ENCODE measurements at places on chromosomes 12 and 14.

- DNase-seq, result no peak
Observed at GRCh38 chr12:93358058-93358457, 19.7 kb upstream of the NUDT4 start.

DNA sequence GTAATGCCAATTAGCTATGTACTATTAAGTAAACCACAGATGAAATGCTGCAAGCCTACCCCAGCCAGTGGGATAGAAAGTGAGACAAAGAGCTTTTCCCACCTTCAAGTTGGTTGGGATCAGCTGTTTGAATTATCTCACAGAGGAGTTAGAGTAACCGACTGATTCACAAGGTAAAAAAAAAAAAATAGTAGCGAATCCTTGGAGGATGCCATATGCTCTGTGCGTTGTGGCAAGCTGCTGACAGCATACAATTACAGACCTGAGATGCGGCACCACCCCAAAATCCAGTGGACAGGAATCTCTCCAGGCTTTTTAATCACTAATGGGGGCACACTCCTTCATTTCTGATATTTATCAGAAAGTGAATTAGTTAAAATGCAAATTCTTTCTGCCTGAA is 157.0 kb upstream of the RMST start:
- no peak for DNase-seq

DNA sequence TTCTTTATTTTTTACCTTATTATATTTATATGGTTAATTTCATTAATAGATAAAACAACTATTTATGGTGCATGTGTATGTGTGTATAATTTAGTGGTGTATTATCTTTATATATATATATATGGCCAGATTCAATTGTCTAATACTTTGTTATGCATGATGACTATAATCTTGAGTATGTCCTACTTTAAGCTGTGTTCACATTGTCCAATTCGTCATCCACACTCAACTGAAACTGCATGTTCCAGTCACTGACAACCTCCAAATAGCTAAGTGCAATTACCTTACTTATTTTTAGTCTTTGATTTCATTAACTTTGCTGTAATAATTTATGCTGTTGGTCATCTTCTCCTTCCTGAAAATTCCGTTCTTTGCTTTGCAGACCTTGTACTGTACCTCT is 306.5 kb upstream of the TMTC1 start:
- no peak for DNase-seq

GRCh38 chr14:99643343-99643742 is 1.6 kb upstream of the HHIPL1 start:
- DNase-seq, result no peak

DNA sequence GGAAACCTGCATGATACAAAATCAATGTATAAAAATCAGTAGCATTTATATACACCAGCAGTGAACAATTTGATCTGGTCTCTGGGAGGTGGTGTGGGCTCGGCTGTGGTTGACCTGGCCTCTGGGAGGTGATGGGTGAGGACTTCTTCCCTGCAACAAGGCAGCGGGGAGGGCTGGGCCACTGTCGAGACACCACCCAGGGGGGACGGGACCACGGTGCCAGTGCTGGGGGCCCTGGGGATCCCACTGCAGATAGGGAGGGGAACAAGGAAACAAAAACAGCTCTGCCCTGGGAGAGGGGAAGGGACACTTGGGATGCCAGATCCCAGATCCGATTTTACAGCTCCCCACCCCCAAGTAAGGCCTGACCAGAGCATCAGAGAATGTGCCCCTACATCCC is 189.6 kb upstream of the SFSWAP start:
- DNase-seq, result no peak

GRCh38 chr12:46149079-46149464 is 119.8 kb downstream of the SLC38A1 start:
- DNase-seq, result no peak

DNA sequence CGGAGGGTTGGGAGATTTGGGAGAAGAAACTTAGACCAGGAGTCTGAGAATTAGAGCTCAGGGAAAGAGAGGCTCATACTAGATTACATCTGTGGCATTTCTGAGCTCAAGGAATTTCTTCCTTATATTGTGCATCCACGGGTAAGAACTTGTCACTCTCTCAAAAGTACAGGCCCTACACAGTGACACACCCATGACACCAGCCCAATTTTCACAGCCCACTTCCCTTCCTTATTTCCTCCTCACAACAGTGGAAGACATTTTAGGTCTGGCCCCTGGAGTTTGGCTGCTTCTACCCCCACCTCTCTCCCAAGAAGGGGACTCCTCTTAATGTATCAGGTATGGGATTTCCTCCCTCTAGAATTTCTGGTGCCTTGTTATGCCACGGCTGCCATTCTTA is 9.2 kb upstream of the ZNF385A start:
- DNase-seq, result no peak

GRCh38 chr12:92234533-92234932 is 88.9 kb upstream of the BTG1 start:
- DNase-seq, result no peak

- no peak for DNase-seq
Observed at GRCh38 chr12:128603573-128604115, 220.1 kb downstream of the SLC15A4 start.

DNA sequence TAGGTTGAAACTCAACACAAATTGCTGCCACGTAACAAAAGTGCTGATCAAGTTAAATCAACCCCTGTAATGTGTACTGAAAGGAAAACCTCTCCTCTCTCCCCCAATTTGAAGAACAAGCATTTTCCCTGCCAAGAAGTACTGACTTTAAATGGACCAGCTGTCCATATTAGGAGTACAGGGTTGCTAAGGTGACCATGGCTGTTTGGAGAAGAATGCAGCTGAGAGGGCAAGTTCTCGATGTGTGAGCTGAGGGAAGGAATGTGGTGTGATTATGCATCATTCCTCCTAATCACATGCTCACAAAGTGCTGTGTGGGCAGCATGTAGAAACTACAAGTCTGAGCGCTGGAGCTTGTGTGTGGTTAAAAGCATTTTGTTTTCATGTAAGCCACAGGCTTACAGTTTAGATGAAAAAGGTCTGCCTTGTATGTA is 50.9 kb upstream of the CCT2 start:
- DNase-seq, result no peak

DNA sequence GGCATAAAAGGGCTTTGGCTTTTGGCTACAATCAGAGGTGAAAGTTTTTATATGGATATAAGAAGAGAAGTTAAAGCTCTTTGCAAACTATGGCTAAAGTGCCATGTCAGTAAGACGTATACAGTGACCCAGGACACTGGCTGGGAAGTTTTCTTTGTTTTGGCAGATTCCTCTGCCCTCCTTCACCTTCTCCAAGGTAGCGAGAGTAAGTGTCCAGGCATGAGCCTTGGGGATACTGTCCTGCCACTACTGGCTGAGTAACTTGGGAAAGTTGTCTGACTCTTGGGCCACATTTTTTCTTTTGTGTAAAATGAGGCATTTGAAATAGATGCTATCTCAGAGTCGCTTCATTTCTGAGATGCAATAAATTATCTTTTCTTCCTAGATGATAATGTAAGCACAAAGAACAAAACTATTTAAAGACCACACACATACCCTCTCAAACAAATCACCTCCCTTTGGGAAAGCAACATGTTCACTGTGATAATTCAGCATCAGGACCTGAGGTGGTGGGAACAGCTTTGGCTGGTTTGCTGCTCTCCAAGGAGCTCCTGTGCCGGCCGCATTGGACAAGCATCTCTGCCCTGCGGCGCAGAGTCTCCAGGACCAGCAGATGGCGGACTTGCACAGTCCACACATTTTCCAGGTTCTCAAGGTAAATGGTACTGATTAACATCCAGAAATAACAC is 106.3 kb downstream of the PTCSC3 start:
- DNase-seq, result no peak

- DNase-seq, result no peak
Observed at GRCh38 chr12:51441583-51441982, 17.0 kb downstream of the SLC4A8 start.

DNA sequence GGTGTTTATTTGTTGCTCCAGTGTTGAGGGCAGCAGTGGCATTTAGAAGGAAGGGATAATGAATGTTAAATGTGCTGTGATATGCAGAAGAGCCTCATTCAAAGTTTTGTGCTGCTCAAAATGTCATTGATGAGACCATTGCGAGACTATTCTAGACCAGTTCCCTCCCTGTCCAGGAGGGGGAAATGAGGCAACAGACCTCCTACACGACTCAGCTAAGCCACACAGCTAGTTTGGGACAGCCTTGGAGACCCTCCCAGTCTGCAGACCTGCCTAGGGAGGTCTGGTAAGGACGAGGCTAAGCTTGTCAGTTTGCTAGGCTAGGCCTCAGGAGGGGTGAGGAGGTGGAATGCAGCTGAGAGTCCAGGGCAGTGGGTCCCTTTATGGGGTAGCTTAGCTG is 116.0 kb downstream of the NRXN3 start:
- no peak for DNase-seq

DNA sequence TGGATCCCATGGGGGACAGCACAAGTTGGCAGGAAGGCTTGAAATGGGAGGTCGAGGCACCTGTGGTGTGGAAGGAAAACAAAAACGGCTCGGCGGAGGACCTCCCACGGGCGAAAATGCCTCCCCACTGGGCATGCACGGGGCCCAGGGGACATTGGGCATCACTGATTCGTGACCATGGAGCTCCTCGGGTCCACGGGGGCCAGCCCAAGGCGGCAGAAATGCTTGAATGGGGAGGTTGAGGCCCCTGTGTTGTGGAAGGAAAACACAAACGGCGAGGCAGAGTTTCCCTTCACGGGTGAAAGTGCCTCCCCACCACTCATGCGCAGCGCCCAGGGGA is 376.0 kb downstream of the ALG10 start:
- no peak for DNase-seq

Measured in stimulated activated CD8-positive, alpha-beta memory T cell treated with anti-CD3 and anti-CD28 coated beads, Interleukin-2, amount 100 ng/mL, for 1 hour (primary cell).